ENCODE measurements at places on chromosomes 2 and 18.

- DNase-seq: no peak
Observed at GRCh38 chr2:8850845-8851487, 13.6 kb upstream of the KIDINS220 start.

- no peak for DNase-seq
Observed at GRCh38 chr2:25453199-25453905, 111.6 kb upstream of the DNMT3A start.

GRCh38 chr2:26892133-26892532 lies 44.2 kb downstream of the DPYSL5 start:
- DNase-seq: peak; percentile 91

GRCh38 chr2:95208106-95208505 lies 785 bp downstream of the ZNF892 start:
- no peak for DNase-seq

DNA sequence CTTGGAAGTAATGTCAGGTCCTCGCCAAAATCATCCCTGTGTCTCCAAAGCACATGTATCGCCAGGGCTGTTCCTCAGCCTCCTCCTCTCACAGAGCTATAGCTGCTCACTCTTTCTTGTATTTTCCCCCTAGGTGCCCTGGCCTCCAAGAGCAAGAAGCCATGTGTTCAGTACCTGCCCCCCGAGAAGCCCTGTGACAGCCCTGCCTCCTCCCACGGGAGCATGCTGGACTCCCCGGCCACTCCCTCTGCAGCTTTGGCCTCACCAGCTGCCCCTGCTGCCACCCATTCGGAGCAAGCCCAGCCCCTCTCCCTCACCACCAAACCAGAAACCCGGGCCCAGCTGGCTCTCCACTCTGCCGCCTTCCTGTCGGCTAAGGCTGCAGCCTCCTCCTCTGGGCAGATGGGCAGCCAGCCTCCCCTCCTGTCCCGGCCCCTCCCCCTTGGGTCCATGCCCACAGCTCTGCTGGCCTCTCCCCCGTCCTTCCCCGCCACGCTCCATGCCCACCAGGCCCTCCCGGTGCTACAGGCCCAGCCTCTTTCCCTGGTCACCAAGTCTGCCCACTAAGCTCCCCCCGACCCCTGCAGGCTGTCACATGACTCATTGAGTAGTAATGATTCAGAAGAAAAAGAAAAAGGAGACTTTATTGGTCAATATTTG lies 18.8 kb downstream of the TGOLN2 start:
- peak; percentile 41 for DNase-seq

GRCh38 chr2:239283961-239284795 lies 116.6 kb downstream of the HDAC4 start:
- no peak for DNase-seq

DNA sequence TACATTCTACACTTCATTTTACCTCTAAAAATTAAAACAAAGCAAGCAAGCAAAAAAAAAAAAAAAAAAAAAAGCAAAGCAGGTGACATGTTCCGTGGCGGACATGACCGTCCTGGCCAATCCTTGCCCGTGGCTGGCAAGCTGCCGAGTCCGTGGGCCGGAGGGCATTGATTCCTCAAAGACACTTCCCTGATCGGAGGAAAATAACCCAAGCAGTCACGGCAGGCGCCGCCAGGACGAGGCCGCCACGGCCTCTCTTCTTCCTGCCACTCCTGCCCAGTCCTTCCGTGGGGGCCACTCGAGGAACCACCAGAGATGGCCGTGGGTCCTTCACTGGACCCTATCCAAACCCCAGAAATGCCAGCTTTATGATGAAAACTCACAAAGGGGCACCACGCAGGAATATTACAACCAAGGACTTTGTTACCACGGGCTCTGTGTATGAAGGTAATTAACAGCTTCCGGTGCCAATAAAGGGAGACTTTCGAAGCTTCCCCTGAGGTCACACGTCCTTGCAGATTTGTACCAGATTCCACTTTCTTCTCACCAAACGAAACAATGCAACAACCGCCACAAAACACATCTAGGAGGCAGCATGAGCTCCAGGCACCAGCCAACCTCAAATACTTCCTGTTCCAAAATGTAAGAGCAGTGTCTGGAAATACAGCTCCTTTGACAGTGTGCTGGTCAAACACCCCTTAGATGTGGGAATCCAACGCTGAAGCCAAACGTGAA lies 170.3 kb downstream of the HDAC4 start:
- no peak for DNase-seq

DNA sequence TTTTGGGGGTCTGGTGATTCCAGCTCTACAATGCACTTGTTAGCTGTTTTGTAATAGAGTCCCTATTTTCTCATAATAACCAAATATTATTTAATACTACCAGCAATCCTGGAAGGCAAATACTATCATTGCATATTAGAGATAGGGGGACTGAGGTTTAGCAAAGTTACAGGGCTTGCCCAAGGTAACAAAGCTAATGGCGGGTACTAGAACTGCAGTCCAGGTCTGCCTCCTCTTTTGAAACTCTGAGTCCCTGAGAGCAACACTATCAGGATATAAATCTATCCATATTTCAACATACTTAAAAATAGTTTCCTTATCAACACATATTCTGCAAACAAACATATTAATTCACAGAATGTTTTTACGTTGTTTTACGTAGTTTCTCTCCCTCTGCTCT lies 235.5 kb upstream of the ACVR2A start:
- DNase-seq: no peak

GRCh38 chr2:231692847-231693246 lies 15.5 kb upstream of the PTMA start:
- no peak for DNase-seq

DNA sequence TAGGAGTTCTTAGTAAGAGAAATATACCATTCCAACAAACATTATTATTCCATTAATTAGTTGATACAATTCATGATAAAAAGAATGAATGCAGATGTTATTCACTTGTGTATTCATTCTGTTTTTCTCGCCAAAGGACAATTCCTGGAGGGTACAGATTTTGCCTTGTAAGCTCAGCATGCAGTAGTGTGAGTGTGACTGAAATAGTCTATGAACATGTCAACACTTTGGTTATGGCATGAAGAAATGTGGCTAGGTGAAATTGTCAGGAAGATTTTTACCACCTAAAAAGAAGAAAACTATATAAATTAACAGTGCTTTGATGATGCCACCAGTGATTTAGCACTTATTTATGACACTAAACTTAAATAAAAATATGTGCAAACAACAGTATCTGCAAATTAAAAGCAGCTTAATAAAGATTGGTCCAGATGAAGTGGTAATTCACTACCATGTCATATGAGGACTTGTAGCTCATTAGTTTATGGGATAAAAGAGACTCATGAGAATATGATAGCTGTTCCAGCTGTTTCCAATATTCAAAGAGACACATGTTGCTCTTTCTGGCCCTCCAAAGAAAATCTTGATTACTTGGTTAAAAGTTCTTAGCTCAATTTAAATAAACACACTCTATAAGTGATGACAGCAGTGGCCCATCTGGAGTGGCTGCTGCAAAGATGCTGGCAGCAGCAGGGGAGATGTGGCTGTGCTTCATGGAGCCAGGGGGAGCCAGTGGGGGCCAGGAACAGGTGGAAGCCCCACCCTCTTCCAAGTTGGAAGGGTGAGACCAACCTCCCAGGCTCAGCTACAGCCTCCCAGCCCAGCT lies 165.0 kb downstream of the CDH19 start:
- DNase-seq: no peak

- DNase-seq: no peak
Observed at GRCh38 chr2:136696438-136696837, 68.9 kb upstream of the THSD7B start.

DNA sequence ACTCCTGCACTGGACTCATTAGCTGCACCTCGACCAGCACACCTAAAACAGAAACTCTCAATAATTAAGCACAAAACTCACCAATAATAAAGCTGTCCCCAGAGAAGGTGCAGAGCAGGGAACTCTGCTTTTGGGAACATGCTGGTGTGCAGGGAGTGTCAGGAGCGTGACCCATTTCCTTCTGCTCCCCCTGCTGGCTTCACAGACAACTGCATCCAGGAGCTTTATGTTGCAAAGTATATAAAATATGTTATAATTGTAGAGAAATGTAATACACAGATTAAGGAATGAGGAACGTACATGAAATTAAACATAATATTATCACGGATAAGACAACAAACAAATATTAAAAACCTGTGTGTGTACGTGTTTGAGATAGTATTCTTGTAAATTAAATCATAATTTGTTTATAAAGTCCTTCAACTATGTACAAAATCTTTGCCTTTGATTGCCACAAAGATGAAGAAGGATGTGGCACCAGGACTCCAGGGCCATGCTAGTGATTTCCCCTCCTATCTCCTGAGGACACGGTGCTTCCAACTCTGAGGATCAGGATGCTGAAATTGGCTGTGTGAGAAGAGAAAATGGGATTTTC lies 68.6 kb upstream of the MAL start:
- DNase-seq: peak; percentile 7

- DNase-seq: no peak
Observed at GRCh38 chr18:45019469-45019868, 338.8 kb downstream of the SETBP1 start.

DNA sequence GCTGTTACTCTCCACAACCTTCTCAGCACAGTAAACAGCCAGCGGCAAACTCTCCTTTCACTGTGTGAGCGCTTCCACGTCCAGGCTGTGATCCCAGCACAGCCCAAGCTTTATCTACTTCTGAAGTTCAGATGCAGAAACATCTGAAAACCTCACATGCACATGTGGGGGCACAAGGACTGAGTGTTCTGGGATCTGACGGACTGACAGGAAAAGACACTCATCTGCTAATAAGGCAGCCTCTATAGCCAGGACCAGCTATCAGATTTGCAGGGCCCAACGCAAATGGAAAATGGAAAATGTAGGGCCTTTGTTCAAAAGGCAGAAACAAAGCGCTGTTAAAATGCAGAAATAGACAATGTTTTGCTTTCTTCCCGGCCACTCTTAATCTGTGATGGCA lies 133.8 kb upstream of the ARHGAP28 start:
- DNase-seq: no peak

- DNase-seq: peak; percentile 68
Observed at GRCh38 chr2:24080701-24081100, 3.9 kb downstream of the TP53I3 start.

- DNase-seq: peak; percentile 61
Observed at GRCh38 chr2:102677244-102678215, 58.2 kb downstream of the SLC9A2 start.

DNA sequence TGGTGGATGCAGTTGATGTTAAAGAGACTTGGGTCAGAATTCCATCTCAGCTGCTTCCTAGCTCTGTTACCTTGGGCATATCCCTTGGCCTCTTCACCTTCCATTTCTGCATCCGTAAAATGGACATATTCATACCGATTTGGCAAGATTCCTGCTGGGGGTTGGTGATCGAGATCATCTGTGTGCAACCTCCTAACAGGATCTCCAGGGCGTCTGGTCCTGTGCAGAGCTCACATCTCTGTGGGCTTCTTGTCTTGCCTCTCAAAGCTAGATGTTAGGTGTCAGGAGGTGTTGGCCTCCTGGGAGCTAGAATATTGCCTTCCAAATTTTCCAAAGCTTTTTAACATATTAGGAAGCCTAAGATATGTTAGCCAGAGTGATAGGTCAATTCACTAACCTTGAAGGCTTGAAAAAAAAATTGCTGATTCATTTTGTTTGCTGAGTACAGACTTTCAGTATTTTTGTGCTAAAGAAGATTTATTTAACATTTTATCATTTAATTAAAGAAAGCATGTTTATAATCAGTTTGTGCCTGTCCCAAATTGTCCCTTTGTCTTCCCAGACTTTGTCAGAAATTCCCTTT lies 69.7 kb upstream of the ZNF516 start:
- DNase-seq: no peak

GRCh38 chr18:45684341-45685115 lies 39.5 kb upstream of the SLC14A1 start:
- no peak for DNase-seq

DNA sequence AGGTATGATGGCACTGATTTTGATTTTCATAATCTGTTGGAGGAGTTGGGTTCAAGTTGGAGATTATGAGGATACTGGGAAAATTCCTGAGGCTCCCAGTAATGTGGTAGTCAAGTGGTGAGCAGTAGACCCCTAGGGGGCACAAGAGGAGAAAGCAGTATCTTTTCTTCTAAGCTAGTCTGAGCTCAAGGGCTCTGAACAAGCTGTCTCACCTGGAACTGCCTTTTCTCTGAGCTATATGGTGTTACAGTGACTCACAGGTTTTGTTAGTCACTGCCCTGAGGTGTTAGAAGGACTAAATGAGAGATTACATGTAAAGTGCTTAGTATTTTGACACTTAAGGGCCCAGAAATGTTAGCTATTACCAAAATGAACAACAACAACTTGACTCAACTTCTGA lies 42.2 kb downstream of the CD302 start:
- DNase-seq: no peak

DNA sequence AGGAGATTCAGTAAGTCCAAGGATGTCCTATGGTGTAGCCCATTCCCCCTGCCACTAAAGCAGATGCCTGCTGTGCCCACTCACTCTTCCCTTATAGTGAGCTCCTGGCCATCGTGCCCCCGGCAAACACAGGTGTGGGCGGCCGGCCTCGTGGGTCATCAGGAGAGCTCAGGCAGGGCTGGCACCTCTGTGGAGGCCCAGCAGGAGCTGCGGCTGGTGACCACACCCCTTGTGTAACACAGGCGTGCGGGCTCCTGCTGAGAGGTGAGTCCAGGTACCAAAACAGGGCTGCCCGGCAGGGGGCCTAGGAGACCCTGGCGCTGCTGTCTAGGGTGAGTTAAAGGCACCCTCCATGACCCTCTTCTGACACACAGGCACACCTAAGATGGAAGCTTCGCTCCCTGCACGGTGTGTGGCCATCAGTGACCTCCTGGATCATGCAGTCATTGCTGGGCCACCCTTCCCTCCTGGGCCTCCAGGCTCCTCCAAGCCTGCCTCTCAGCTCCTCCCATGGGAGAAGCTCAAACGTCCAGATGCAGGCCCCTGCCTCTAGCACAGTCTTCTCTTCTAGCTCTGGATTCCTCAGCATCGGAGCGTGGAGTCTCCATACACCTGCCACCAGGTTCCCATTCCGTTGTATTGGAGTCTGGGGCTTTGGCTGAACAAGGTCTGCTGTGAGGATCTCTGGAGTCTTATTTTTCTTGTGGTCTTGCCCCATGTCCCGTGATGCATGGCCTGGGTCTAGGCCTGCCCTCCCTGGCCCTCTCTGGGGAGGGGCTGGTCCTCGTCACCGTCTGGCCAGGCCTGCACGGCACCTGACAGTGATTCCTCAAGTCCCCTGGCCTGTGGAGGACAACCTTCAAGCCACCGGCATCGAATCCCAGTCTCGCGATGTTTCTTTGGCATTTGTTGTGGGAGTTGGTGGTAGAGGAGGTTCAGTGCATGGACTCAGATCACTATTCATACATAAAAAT lies 246.9 kb downstream of the ACKR3 start:
- DNase-seq: no peak

- DNase-seq: no peak
Observed at GRCh38 chr18:45774065-45774521, 50.1 kb downstream of the SLC14A1 start.

DNA sequence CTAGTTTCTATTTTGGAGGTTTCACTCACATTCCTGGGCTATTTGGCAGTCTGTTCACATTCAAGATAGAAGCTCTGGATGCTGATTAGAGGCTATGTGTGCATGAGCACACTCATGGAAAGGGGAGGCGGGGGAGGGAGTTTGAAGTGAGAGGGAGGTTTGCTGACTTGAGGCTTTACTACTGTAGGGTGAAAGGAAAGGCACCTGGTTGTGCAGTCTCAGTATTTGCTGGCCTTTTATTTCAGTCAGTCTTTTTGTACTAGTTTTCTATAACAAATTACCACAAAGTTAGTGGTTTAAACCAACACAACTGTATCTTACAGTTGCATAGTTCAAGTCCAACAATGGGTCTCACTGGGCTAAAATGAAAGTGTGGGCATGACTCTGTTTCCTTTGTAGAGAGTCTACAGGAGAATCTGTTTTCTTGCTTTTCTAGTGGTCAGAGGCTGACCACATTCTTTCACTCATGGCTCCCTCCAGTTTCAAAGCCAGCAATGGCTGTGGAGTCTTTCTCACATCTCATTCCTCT lies 47.7 kb upstream of the NR4A2 start:
- no peak for DNase-seq

Measured in NCI-H1417 (cell line).